ENCODE measurements at places on chromosomes 5 and 9.

GRCh38 chr5:145393426-145393825 lies 441.7 kb downstream of the PRELID2 start:
- no peaks in the 10 kb centered on the region for H3K36me3 ChIP-seq
- no peak overlapping the region for H3K27ac ChIP-seq
- no peaks in the 10 kb centered on the region for H3K27me3 ChIP-seq
- no peak for DNase-seq
- no peaks in the 10 kb centered on the region for H3K4me1 ChIP-seq

DNA sequence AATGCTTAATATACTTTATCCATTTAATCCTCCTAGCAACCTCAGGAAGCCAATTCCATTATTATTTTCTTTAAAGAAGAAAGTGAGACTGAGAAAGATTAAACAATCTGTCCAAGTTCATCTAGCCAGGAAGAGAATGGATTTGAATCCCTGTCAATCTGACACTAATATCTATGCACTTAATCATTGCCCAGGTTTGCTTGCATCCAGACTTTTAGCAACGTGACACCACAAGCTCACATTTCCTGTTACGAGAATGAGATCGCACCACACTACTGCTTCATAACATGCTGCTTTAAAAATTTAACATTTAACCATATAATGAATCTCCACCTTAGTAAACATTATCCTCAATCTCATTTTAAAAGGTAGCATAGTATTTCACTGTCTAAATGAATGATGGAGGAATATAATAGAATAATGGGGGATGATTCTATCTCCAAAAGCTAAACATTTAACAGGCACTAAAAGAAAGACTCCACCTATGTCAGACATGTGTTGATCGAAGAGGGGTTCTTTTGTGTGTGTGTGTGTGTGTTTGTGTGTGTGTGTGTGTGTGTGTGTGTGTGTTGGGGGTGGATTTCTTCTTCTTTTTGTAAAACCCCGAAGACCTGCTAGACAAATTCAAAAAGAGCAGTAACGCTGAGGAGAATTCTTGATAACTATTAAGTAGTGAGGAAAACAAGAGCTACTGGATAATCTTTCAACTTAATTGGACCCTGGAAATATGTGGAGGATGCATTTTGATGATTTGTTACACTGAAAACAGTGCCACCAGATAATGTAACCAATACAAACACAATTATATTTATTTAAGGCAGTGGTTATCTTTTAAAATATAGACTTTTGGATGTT lies 138.7 kb upstream of the NR3C1 start:
- no peak overlapping the region for H3K27ac ChIP-seq
- no peak overlapping the region for H3K4me3 ChIP-seq

DNA sequence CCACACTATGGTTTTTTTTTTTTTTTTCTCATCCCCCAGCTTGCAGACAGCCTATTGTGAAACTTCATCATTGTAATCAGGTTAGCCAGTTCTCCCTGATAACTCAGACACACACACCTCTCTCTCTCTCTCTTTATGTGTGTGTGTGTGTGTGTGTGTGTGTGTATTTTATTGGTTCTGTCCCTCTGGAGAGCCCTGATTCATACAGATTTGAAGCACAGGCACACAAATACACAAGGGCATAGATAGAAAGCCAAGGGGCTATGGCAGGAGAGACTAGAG lies 20.6 kb upstream of the VCAN start:
- no peak for DNase-seq
- H3K27me3 ChIP-seq: no peaks in the 10 kb centered on the region
- H3K27ac ChIP-seq: no peak overlapping the region
- H3K4me1 ChIP-seq: no peaks in the 10 kb centered on the region
- no peaks in the 10 kb centered on the region for H3K36me3 ChIP-seq
- no peak overlapping the region for H3K4me3 ChIP-seq

DNA sequence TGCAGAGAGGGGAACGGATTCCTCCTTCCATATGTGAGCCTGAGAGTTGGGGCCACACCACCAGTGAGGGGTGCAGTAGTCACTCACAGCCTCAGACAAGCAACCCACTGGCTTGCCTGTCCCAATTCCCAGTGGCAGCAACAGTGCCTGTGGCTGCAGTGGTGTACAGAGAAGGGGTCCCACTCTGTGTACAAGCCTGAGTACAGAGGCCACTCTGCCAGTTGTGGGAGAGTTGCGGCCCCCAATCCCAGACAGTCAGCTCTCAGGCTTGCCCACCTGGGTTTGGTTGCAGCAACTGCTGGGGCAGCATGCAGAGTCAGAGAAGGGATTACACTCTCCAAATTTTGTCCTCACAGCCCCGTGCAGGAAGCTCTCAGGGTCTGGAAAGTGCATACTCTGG lies 133.2 kb upstream of the RFX3 start:
- H3K27ac ChIP-seq: no peak overlapping the region
- no peak overlapping the region for H3K4me3 ChIP-seq
- DNase-seq: no peak

DNA sequence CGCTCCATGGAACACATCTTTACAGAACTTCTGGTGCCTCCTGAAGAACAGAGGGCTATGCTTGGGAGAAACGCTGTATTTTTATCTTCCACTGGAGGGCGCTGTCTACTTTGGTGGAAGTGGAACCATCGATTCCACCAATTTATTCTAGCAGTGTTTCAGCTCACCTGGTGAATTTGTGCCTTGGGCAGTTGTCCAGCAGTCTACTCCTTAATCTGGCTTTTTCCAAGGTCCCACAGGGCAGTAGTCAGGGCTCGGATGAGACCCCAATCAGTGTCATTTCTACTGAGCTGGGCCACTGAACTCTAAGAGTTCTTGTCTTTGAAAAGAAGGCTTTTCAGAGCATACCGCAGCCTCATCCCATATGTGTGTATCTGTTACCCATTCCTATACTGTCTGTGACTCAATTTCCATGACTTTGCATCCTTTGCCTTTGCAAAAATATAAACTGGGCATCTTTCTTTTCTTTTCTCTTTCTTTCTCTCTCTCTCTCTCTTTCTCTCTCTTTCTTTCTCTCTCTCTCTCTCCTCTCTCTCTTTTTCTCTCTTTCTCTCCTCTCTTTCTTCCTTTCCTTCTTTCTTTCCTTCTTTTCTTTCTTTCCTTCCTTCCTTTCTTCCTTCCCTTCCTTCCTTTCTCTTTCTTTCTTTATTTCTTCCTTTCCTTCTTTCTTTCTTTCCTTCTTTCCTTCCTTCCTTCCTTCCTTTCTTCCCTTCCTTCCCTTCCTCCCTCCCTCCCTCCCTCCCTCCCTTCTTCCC lies 138.4 kb upstream of the ZNF618 start:
- no peak overlapping the region for H3K27ac ChIP-seq
- H3K27me3 ChIP-seq: no peaks in the 10 kb centered on the region
- H3K36me3 ChIP-seq: no peaks in the 10 kb centered on the region
- no peak overlapping the region for H3K4me3 ChIP-seq
- peak; percentile 27 for DNase-seq

- H3K36me3 ChIP-seq: no peaks in the 10 kb centered on the region
- no peak overlapping the region for H3K4me3 ChIP-seq
- peaks cover 37% of the 10 kb centered on the region for H3K27me3 ChIP-seq
- H3K4me1 ChIP-seq: no peaks in the 10 kb centered on the region
These were observed 13.0 kb downstream of the BARX1 start for GRCh38 chr9:93942161-93942560.

- peaks cover 88% of the 10 kb centered on the region for H3K4me1 ChIP-seq
- peak; percentile 39 for DNase-seq
- no peak overlapping the region for H3K27ac ChIP-seq
- no peaks in the 10 kb centered on the region for H3K36me3 ChIP-seq
These were observed 1.2 kb downstream of the RNF224 start for GRCh38 chr9:137228506-137228967.

- H3K27me3 ChIP-seq: no peaks in the 10 kb centered on the region
- no peak overlapping the region for H3K27ac ChIP-seq
- H3K4me1 ChIP-seq: no peaks in the 10 kb centered on the region
- no peak overlapping the region for H3K4me3 ChIP-seq
These were observed 850.2 kb upstream of the NUDT12 start for GRCh38 chr5:104412649-104413240.

- no peaks in the 10 kb centered on the region for H3K27me3 ChIP-seq
- H3K4me3 ChIP-seq: no peak overlapping the region
- H3K36me3 ChIP-seq: no peaks in the 10 kb centered on the region
- peaks cover 3% of the 10 kb centered on the region for H3K4me1 ChIP-seq
These were observed 8.4 kb downstream of the SEMA6A start for GRCh38 chr5:116566251-116566650.

DNA sequence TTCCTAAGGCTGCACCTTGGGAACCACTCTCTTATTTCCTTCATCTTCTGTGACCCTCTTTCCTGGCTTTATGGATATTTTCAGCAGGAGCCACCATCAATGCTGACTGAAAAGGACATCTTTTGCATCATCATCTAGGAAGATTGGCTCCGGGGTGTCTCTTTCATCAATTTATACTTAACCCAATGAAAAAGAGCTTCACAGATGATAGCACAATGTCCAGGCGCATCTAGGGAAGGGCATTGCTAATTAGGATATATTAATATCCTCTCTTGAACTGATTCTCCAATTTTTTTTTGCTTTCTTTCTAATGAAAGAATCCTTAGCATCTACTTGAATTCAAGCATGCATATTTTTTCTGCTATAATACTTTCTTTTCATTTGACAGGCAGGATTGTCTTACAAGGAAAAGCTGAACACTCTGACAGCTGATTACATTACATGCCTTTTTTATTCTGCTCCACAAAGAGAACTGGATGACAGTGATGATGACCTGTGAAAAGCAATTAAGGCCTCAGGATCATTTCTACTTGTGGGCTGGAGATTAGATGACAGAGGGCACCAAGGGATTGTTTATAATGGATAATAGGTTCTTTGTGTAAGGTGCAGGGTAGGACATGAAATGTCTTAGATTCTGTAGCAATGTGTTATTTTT lies 60.2 kb downstream of the PCSK1 start:
- no peaks in the 10 kb centered on the region for H3K4me1 ChIP-seq
- DNase-seq: no peak
- H3K4me3 ChIP-seq: no peak overlapping the region
- no peaks in the 10 kb centered on the region for H3K36me3 ChIP-seq
- no peaks in the 10 kb centered on the region for H3K27me3 ChIP-seq
- no peak overlapping the region for H3K27ac ChIP-seq

- DNase-seq: no peak
- H3K27ac ChIP-seq: no peak overlapping the region
- peaks cover 6% of the 10 kb centered on the region for H3K36me3 ChIP-seq
- H3K4me3 ChIP-seq: no peak overlapping the region
These were observed 10.3 kb downstream of the POLK start for GRCh38 chr5:75522025-75522424.

- H3K36me3 ChIP-seq: no peaks in the 10 kb centered on the region
- H3K27me3 ChIP-seq: peaks cover 2% of the 10 kb centered on the region
- no peaks in the 10 kb centered on the region for H3K4me1 ChIP-seq
- no peak overlapping the region for H3K4me3 ChIP-seq
- DNase-seq: peak; percentile 23
- no peak overlapping the region for H3K27ac ChIP-seq
These were observed 133.8 kb upstream of the SLC24A2 start for GRCh38 chr9:19922476-19923118.

DNA sequence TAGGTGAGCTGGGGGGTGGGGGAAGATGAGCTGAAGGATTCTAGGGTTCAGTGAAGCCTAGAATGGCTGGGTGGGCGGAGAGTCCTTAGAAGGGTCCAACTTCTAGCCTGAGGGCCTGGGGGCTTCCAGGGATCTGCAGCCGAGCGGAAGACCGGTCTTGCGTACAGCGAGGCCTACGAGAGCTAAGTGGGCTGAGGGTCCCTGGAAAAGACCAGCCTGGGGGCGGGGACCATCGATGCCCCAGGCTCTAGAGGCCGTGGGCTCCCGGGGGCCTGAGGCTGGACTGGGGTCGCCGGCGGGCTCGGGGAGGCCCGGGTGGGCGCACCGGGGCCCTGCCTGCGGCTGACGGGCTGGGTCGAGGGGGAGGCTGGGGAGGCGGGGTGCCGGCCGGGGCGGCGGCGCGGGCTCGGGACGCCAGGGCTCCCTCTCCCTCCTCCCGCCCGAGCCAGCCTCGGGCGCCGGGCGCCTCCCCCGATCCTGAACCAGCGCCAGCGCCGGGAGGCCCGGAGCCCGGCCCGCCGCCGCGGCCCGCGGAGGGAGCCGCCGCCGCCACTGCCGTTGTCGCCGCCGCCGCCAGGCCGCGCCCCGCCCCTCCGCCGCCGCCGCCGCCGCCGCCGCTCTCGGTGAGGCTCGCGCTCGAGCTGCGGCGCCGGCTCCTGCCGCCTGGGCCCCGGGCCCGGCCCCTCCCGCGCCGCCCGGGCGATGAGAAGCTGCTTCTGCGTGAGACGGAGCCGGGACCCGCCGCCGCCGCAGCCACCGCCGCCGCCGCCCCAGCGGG lies at the start of gene MVB12B:
Gene MVB12B (plus strand): TSS at position 602 of the 778 bp plus-strand sequence. CDS start 101 bp downstream, at position 703.
- H3K4me3 ChIP-seq: peak within 1 kb of the TSS; percentile 62
- peaks cover 16% of the 10 kb centered on the region for H3K4me1 ChIP-seq
- H3K27ac ChIP-seq: peak within 1 kb of the TSS; percentile 73
- peaks cover 11% of the 10 kb centered on the region for H3K36me3 ChIP-seq

DNA sequence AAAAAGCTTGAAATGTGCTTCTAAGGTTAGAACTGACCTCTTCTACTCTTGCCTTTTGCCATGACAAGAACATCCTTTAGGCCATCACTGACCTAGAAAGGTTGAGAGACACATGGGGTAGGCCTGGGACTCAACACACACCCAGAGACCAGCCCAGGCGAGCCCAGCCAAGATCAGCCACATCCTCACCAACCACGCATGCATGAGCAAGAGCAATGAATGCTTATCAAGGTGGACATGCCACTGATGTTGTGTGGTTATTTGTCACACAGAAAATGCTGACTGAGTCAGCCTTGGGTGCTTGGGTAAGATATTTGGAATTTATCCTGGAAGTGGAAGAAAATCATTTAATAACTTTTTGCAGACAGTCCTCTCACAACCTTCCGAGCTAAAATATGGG lies 39.4 kb downstream of the SMIM23 start:
- no peaks in the 10 kb centered on the region for H3K27me3 ChIP-seq
- no peak overlapping the region for H3K4me3 ChIP-seq
- no peak for DNase-seq
- no peaks in the 10 kb centered on the region for H3K4me1 ChIP-seq
- H3K36me3 ChIP-seq: no peaks in the 10 kb centered on the region
- H3K27ac ChIP-seq: no peak overlapping the region

DNA sequence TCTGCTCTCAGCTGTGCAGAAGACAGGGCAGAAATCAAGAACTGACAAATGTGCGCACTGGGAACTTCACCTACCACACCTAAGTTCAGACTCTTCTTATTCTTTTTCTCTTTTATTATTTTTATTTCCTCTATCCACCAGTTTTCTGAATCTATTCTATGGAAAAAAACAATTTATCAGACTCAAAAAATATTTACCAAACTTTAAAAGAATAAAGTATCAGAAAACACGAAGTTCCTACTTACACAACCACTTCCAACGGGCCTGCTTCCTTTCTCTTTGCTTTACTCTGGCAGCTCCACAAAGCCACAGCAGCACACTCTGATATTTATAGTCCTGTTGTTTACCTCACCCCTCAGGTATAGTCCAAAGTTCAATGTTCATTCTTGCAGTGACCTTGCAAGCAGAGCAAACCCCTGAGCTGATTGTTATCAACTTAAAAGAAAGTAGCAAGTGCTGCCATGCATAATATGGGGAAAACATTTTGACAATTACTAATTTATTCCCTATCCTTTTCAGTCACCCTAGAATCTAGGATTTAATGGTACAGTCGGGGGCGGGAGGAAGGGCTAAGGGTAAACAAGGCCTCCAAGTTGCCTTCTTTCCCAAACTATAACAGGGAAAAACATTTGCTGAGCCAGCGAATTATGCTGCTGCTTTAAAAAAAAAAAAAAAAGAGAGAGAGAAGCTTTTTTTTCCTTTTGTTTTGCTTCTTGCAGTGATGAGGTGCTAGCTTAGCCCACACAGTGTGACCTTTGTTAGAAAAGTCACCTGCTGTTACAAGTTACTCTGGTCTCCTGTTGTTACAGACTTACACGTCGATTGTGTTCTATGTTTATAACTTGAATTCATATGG lies at the start of gene SELENOP:
Gene SELENOP (minus strand): TSS at position 302 of the 856 bp plus-strand sequence. CDS start 3,539 bp downstream, outside the sequence.
- peaks cover 8% of the 10 kb centered on the region for H3K4me1 ChIP-seq
- H3K4me3 ChIP-seq: peak within 1 kb of the TSS; percentile 53
- no peaks in the 10 kb centered on the region for H3K27me3 ChIP-seq
- no peaks in the 10 kb centered on the region for H3K36me3 ChIP-seq
- H3K27ac ChIP-seq: peak within 1 kb of the TSS; percentile 68

Measured in small intestine (tissue), 16 donors.